ENCODE measurements at places on chromosomes 6 and 20. TPM values are rescaled to one million over a fixed set of nuclear protein-coding genes. Genes with fewer than 3 reads are reported as not detected.

DNA sequence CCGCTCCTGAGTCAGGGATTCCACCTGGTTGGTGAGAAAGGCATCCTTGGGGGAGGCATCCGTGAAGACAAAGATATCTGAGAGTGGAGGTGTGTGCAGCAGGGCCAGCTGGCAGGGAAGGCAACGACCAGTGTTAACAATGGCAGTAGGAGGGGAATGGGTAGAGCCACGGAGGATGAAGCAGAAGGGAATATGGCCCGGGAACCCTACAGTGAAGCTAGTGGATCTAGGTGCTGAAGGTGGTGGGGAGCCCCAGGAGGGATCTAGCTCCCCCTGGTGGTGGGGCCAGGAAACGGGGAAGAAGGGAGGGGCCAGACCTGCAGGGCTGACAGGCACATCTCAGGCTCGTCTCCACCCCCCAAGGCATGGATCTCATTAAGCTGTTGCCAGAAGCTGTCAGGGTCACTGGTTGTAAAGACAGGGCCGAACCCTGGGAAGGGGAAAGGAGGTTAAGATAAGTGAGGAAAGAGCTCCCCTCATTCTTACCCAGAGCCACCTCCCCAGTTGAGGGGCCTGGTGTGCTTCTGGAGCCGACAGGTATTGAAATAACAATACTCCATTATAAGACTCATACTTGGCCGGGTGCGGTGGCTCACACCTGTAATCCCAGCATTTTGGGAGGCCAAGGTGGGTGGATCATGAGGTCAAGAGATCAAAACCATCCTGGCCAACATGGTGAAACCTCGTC, 7.3 kb downstream of the VWA7 start:
- no peak for DNase-seq
- no peaks in the 10 kb centered on the region for H3K36me3 ChIP-seq
- no peaks in the 10 kb centered on the region for H3K4me1 ChIP-seq
- no peak overlapping the region for H3K4me3 ChIP-seq
- H3K27me3 ChIP-seq: no peaks in the 10 kb centered on the region
- H3K27ac ChIP-seq: no peak overlapping the region

Gene HRH3
- not detected for total RNA-seq

Gene SYTL3
- total RNA-seq: 10.8 TPM

GRCh38 chr6:22091424-22091948, 205.3 kb downstream of the PRL start:
- no peaks in the 10 kb centered on the region for H3K27me3 ChIP-seq
- H3K27ac ChIP-seq: no peak overlapping the region
- H3K36me3 ChIP-seq: no peaks in the 10 kb centered on the region
- no peak for DNase-seq
- no peak overlapping the region for H3K4me3 ChIP-seq

Gene OXT
- total RNA-seq: not detected

- no peaks in the 10 kb centered on the region for H3K27me3 ChIP-seq
- H3K27ac ChIP-seq: no peak overlapping the region
- DNase-seq: no peak
- no peak overlapping the region for H3K4me3 ChIP-seq
Observed at GRCh38 chr6:38080889-38081288, 261.4 kb downstream of the ZFAND3 start.

- H3K4me3 ChIP-seq: no peak overlapping the region
- H3K27me3 ChIP-seq: no peaks in the 10 kb centered on the region
- peaks cover 17% of the 10 kb centered on the region for H3K4me1 ChIP-seq
- H3K36me3 ChIP-seq: no peaks in the 10 kb centered on the region
- DNase-seq: no peak
- H3K27ac ChIP-seq: no peak overlapping the region
Observed at GRCh38 chr20:8948442-8949020, 120.4 kb upstream of the PLCB4 start.

Gene BHLHE23
- not detected for total RNA-seq

DNA sequence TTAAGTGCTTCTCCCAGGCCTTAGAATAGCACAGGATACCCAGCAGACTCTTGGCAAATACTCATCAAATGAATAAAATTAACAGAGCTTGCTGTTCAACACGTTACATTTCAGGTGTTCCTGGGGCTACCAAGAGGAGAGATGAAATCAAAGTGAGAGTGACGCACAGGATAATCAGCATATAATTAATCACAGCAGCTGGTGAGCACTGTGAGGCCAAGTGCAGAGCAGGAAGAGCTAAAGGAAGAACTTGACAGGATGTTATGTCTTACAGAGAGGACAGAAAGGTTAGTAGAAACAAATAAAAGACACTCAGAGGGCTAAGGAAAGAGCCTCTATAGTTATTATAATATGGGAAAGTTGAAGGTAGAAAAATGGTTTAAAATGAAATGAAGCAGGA, 8.8 kb downstream of the PPIL1 start:
- H3K4me3 ChIP-seq: no peak overlapping the region
- no peaks in the 10 kb centered on the region for H3K27me3 ChIP-seq
- peaks cover 19% of the 10 kb centered on the region for H3K36me3 ChIP-seq
- no peak overlapping the region for H3K27ac ChIP-seq

DNA sequence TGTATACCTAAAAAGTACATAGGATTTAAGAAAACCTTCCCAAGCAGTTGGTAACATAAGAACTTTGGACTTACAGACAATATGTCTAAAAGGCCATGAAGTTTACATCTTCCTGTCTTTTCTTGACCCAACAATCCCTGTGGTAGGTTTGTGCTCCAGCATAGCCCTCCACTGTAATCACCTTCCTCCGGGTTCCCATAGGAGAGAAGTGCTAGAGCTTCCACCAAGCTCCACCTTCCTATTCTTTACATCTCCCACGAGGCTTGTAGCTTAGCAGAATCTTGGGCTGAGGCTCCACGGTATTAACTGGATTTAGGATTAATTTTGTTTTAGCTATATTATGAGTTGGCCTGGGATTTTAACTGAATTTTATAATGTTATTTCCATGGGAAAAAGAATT, 23.3 kb downstream of the ADGRG6 start:
- no peaks in the 10 kb centered on the region for H3K36me3 ChIP-seq
- H3K27ac ChIP-seq: no peak overlapping the region
- H3K4me1 ChIP-seq: no peaks in the 10 kb centered on the region
- H3K27me3 ChIP-seq: no peaks in the 10 kb centered on the region
- DNase-seq: no peak
- H3K4me3 ChIP-seq: no peak overlapping the region

- H3K4me1 ChIP-seq: peaks cover 20% of the 10 kb centered on the region
- DNase-seq: no peak
- H3K27ac ChIP-seq: no peak overlapping the region
- H3K27me3 ChIP-seq: peaks cover 3% of the 10 kb centered on the region
Observed at GRCh38 chr20:46307139-46307998, 929 bp downstream of the CDH22 start.

Gene RNF182
- 2.2 TPM for total RNA-seq

DNA sequence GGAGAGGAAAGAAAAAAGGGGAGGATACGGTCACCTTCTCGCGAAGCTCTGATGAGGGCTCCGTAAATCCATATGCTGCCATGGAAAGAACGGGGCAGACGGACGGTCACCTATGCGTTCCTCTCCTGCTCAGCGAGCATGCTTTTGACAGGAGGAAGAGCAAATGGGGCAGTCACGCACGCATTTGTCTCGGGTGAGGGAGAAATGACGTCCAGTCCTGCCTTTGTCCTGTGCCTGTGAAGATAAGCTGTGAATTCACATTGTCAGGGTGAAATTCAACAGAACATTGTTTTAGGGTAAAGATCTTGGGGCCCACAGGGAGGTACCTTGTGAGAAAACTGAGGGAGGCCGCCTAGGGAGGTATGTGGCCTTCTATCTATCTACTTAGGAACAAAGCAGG, 83.8 kb downstream of the IRF4 start:
- no peaks in the 10 kb centered on the region for H3K4me1 ChIP-seq
- H3K36me3 ChIP-seq: no peaks in the 10 kb centered on the region
- H3K27ac ChIP-seq: no peak overlapping the region
- DNase-seq: no peak
- H3K4me3 ChIP-seq: no peak overlapping the region
- no peaks in the 10 kb centered on the region for H3K27me3 ChIP-seq

Gene AIF1
- total RNA-seq: 25.0 TPM

Gene SLC52A3
- 1.7 TPM for total RNA-seq
